ENCODE measurements at places on chromosomes 5 and 9. TPM values are rescaled to one million over a fixed set of nuclear protein-coding genes. Genes with fewer than 3 reads are reported as not detected.

STK32A gene
- total RNA-seq = 0.39 TPM

PCDHB7 gene
- total RNA-seq = 1.0 TPM

CNTLN gene
- 3.2 TPM for total RNA-seq

DNA sequence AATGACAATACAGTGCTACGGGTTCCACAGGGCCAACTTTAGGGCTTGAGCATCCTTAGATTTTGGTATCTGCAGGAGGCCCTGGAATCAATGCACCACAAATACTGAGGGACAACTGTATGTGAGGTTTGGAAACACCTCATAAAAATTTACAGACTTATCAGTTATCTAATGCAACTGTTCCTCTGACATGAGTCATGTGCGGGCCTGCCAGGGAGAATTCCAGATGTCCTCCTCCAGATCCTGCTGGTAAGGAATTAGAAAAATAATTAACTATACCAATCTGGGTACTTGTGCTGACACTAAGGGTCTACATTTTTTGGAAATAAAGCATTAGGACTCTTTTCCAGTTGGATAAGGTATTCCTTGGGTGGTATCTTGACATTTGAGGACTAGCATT is 333.3 kb downstream of the ARRDC3 start:
- no peak for DNase-seq
- no peaks in the 10 kb centered on the region for H3K36me3 ChIP-seq
- no peak overlapping the region for H3K4me3 ChIP-seq
- no peaks in the 10 kb centered on the region for H3K27me3 ChIP-seq

DNA sequence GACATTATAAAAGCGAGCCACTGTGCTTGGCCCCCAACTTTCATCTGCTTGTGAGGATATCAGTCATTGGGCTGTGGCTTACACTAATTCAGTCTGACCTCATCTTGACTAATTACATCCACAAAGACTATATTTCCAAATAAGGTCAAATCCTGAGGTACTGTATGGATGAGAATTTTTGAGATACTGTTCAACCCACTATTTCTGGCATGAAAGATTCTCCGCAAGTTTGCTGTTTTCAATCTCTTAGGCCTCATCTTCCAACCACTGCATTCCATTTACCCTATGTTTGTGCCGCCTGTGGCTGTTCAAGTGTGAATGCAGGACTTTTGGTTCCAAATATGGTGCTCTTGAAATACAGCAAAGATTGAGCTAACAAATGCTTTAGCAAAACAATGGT is 400.9 kb upstream of the SGCD start:
- DNase-seq = no peak
- H3K27me3 ChIP-seq = no peaks in the 10 kb centered on the region
- H3K27ac ChIP-seq = no peak overlapping the region
- H3K36me3 ChIP-seq = no peaks in the 10 kb centered on the region

All from right atrium auricular region (tissue), 2 donors.